ENCODE measurements at places on chromosomes 4 and X.

DNA sequence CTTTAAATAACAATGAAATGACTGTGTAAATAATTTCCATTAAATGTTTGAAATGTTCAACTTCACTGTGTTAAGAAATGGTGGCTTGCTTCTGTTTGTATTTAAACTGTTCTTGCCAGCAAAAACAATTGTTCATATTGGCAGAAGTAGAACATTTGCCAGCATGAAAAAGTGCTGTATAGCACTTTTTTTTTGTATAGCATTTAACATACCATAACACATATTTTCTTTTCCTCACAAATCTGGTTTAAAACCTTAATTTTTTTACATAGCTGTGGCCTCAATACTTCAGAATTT is 94.1 kb downstream of the COX18 start:
- no peak for DNase-seq

- no peak for DNase-seq
These were observed 177.4 kb downstream of the DCHS2 start for GRCh38 chr4:154314248-154314647.

- no peak for DNase-seq
These were observed 10.9 kb downstream of the ADGRA3 start for GRCh38 chr4:22504922-22505321.

DNA sequence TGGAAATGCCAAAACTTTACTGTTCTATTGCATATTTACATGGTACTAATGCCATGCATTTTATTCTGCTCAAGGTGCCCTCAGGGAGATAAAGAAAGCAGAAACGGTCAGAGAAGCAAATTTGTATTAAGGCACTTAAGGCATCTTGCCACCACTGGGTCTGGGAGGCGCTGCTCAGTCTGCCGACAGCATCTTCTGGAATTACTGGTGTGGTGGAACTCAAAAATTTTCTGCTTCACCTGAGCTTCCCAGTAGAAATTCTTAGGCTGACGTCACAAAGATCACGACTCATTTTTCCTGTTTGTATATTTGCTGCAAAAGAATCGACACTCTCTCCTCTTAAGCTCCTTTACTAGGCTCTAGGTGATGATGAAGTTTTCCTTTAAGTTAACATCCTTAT is 3.0 kb downstream of the RASSF6 start:
- no peak for DNase-seq

- no peak for DNase-seq
These were observed 335.4 kb upstream of the FAT1 start for GRCh38 chr4:187059021-187059420.

DNA sequence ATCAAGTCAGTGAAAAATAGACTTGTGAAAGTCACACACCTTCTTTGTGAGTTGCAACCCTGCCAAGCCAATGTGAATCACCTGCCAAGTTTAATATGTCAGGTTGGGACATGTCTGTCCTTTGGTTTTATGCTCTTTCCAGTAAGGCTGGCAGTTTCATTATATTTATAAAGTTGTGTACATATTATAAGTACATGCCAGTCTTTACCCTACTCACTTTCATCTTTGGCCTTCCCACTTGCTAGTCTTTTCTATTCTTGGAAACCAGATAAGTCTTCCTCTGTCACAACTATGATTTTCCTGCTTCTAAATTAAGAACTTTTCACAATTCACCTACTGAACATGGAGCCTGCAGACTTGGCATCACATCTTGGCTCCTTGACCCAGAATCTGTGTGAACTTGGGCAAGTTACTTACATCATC is 680.7 kb upstream of the BOD1L1 start:
- DNase-seq, result no peak

DNA sequence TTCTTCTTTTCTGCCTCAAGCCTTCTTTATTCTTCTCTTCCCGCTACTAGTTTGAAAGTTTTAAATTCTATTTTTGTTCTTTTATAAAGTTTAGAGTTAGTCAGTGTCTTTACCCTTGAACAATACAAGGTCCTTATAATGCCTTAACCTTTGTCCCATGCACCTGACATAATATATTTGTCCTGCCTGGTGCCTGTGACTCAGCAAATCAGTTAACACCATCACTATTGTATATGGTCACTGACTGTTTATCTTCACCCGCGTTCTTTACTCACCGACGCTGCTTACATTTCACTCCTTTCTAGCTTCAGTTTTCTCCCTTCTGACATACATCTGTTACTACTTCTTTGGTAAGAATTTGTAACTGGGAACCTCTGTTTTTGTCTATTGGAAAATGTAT is 5.7 kb downstream of the SMIM20 start:
- DNase-seq, result no peak

DNA sequence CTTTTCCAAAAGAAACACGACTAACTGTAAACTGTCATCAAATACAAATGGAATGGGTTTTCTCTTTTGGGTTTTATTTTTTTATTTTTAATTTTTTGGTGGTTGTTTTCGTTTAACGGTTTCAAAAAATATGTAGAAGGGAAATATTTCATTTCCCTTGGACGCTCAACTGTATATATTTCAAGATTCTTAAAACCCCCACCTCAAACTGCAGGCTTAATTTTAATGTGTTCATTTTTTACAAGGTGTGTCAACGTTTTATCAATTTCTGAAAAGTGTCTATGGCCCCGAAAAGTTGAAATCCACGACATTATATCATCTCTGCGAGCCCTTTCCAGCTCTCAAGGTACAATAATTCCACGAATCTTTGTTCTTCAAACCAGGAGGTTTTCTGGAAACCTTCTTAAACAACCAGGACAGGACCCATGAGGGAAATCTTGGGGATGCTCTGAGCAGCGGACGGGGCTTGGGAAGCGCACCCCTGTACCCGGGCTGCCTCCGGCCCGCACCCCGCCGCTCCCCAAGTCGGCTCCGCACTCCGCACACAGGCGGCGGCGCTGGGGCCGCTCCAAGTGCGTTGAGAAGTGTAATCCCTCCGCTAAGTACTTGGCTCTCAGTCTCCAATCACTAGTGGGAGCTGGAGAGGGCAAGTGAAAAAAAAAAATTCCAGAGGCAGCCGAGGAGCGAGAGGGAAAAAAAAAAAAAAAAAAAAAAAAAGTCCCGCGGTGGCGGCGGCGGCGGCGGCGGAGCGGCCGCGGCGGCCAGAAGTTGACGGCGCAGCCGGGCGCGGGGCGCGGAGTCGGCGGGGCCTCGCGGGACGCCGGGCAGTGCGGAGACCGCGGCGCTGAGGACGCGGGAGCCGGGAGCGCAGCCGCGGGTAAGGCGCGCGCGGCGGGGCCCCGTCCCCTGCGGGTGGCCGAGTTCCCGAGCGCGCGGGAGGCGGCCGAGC is at the start of gene BMPR1B:
BMPR1B (plus strand) TSS at position 764 of the 949 bp plus-strand sequence. CDS start 346,470 bp downstream, outside the sequence.
- DNase-seq, result peak; percentile 47

DNA sequence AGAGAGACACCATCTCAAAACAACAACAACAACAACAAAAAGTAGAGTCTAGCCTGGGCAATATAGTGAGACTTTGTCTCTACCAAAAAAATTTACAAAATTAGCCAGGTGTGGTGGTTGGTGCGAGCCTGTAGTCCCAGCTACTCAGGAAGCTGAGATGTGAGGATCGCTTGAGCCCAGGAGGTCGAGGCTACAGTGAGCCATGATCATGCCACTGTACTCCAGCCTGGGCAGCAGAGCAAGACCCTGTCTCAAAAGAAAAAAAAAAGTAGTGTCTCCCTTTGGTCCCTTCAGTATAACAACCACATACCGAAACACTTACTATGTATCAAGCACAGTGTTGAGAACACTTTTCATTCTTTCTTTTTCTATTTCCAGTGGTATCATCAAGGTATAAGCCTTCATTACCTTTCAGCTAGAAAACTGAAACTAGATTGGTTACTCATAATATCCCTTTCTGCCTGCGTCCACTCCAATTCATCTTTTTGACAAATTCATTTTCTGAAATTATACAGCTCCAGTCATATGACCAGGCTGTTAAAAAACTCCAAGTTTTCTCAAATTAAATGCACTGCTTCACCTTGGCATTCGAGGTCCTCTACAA is 54.1 kb downstream of the RPS6KA3 start:
- DNase-seq, result no peak

GRCh38 chr4:168411318-168412150 is 68.8 kb downstream of the DDX60L start:
- DNase-seq, result no peak

- no peak for DNase-seq
These were observed 11.5 kb downstream of the RASGEF1B start for GRCh38 chr4:81460191-81460701.

DNA sequence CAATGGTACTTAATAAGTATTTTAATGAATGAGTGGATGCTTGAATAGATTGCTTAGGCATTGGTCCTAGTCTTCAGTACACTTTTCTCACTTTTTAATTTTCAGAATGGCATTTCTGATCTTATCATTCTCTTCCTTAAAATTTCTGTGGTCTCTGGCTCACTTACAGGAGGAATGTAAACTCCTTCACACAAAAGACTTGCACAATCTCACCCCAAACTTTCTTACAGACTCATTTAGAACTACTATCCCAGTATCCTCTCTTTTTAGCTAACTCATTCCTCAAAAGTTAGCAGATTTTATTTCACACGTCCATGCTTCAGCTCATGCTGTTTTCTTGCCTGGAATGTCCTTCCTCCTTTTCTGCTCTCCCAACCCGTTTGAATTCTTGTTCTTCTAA is 350.1 kb downstream of the GRXCR1 start:
- DNase-seq, result no peak

- no peak for DNase-seq
These were observed 26.4 kb upstream of the EGF start for GRCh38 chr4:109886303-109886702.

DNA sequence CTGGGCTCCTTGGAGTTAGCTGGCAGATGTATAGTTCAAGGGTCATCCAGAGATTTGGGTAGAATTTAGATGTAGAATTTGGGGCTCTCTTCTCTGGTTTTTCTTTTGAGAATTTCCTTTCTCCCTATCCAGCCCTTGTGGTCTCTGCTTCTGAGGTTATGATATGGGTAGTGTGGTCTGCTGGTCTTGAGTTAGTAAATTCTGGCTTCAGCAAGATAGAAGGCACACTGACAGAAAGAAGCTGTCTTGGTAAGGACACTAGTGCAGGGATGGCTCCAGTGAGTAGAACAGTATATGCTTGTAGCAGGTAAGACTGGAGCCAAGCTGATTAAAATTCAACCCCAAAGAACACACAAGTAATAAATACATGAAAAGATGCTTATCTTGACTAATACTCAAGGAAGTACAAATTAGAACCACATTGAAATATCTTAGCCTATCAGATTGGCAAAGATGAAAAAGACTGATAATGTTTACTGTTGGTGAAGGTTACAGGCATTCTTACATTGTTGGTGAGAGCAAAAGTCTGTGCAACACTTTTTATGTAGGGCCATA is 2.1 kb upstream of the IL9R start:
- no peak for DNase-seq

DNA sequence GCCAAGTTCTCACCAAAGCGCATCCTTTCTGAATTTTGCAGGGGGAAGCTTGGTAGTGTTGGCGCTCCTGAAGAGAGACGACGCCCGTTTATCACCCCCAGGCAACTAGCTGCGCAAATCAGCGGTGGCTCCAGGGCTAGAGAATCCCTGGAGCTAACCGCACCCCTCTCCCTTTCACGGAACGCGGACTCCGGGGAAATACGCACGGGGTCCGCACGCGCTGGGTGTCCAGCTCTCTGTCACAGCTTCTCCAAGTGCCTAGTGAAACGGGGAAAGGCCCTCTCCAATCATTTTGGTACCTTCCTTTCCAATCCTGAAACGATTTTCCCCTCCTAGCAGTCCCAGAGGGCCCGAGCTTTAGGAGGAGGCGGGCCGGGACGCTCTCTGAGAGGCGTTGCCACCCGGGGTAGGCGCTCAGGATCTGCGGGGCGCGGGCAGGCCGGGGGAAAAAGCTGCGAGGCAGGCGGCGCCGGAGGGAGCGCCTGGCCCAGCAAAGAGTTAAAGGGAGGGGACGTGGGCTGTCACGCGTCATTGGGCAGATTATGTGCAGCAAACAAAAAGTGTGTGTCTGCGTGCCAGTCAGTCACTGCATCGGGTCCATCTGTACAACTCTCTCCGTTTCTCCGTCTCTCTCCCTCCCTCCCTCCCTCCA is at the start of gene PRDM8:
PRDM8 (plus strand) TSS at position 582 of the 652 bp plus-strand sequence. CDS start 2,578 bp downstream, outside the sequence.
- DNase-seq, result no peak

- DNase-seq, result no peak
These were observed 2.4 kb downstream of the AGTR2 start for GRCh38 chrX:116172976-116173375.

- DNase-seq, result no peak
These were observed 104.1 kb downstream of the C4orf51 start for GRCh38 chr4:145784036-145784435.

DNA sequence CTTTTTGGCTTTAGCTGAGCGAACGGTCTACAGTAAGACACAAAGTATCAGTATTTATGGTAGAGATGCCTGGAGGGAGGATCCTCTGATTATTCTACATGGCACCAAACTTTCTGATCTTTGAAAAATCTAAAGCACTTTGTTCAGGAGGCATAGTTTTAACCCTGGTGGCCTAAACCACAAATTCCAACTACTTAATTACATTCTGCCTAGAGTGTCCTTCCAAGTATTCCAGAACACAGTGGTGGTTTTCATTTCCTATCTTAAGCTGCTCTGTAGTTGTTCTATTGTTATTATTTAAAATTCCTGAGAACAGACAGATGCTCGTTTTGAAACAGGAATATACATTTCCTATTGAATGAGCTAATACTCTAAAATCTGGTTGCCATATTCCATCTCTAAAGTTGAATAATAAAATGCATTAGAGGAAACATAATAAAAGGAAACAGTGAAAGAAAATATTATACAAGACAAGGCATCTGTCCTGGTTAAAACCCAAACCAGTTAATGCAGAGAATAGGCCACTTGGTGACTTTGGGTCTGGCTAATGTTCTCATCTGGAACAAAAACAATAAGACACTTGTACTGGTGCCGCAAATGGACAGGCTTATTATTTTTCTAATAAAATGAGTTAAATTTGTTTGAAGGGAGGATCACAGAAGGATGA is 657.4 kb downstream of the SPRY1 start:
- DNase-seq, result no peak

DNA sequence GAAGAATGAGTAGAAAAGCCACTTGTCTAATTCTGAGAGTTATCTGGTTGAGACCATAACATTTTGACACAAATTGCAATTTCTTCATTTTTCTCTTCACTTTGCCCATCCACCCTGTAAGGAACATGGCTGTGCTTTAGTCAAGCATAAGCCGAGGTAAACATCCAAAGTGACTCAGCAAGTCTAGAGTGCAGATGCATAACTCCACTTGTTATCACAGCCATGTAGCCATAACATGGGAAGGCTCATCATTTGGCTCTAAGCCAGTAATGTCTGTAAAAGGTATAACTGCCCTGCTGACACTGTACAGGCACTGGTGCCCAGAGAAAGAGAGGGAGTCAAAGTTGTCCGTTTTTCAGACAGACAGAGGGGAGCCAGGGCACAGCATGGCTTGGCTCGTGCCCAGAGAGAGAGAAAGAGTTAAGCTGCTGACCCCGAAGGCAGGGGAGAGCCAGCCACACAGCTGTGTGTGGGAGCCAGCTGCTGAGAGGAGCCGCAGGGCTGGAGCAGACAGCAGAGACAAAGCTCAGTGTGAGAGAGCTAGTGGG is 76.9 kb upstream of the EXOC1L start:
- no peak for DNase-seq

GRCh38 chr4:8323947-8324555 is 54.5 kb downstream of the HTRA3 start:
- DNase-seq, result no peak

DNA sequence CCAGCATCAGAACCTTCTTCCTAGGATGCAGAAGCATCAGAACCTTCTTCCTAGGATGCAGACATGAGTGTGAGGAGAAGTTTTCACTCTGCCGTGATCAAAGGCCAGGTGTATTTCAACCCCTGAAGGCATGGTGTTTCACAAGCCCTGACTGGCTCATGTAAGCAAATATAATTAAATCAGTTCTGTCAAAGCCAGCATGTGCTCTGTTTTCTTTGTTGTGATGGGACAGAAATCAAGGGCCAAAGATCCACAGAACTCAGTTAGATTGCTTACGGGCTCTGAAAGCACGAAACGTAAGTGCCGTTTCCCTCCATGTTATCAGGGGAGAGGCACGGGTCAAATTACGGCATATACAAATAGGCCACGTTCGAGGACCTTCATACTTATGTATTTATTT is 32.0 kb upstream of the CLDN24 start:
- no peak for DNase-seq
